ENCODE measurements at places on chromosomes 5 and 9.

DNA sequence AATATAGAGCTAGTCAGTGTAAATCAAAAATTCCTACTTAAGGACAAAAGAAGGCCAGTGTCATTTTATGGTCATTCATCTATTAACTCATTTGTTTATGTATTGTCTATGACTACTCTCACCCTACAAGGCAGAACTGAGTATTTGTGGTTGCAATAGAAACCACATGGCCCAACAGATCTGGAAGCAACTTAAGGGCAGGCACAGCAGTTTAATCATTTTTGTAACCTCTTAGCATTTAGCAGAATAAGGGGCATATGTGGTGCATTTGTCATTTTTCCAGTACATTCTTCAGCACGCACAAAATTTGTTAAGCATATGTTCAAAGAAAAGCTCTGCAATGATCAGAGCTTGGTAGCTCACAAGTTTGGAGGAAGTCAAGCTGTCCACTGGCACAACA, 1.1 kb downstream of the FKBP15 start:
- no peak for DNase-seq

GRCh38 chr9:1100945-1101344, 50.8 kb downstream of the DMRT2 start:
- peak; percentile 15 for DNase-seq

GRCh38 chr9:89883401-89884341, 278.9 kb downstream of the GADD45G start:
- peak; percentile 13 for DNase-seq

GRCh38 chr9:91036826-91037510, 235.3 kb downstream of the SYK start:
- peak; percentile 86 for DNase-seq

- no peak for DNase-seq
Observed at GRCh38 chr5:59569158-59569557, 324.4 kb downstream of the PDE4D start.

DNA sequence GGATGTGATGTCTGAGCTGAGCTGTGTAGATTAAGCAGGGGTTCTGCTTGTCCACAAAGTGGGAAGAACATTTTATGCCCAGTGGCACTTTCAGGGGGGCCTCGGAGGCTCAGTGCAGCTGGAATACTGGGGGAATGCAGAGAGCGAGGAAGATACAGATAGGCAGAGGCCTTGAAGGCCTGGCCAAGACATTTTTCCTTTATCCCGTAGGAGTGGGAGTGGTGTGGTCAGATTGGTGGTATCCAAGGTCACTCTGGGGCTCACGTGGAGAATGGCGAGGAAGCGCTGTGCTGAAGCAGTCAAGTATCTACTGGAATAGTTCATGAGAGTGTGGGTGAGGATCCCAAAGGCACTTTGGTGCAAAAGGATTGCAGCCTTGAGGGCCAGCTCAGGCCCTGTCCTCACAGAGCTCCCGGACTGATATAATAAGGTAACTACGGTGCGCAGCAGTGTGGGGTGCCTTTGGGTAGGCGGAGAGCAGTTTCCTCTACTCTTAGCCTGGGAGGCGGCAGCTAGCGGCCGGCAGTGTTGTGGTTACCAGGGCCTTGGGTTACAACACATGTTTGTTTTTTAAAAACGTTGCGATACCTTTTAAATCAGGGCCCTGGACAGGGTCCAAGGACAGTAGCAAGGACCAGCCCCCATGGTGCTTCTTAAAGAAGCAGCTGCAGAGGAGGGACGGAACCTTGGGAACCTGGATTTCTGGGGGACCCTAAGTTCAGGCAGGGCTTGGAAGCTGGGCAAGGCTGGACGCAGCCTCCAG, 10.8 kb upstream of the CCDC69 start:
- peak; percentile 51 for DNase-seq

GRCh38 chr5:143030349-143030748, 260.2 kb downstream of the ARHGAP26 start:
- no peak for DNase-seq

GRCh38 chr9:36151316-36152210, 15.0 kb downstream of the GLIPR2 start:
- peak; percentile 90 for DNase-seq

DNA sequence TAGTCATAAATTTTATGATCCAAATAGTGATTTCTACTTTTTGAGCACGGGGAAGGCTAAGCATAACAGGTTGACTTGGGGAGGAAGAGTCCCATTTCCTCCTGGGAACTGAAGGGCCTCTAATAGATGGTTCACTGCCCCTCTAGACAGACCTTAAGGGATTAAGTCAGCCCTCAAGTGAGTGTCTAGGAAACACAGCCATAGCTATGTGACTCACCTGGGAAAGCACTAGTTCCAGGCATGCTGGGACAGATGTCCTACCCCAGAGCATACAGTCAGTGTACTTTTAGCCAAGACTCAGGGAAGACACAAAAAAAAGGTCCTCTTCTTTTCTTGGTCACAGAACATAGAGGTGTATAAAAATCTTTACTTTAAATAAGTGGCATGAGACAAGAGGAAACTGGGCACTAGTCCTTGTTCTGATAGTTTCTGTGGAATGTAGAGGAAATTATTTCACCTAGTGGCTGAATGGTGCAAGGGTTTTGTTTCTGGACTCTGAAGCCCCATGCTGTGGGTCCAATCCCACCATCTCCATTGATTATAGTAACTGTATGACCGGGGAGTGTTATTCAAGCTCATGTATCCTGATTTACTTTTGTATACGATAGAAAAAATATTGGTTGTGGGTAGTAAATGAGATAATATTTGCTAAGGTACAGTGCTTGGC, 86.0 kb downstream of the NREP start:
- no peak for DNase-seq

- no peak for DNase-seq
Observed at GRCh38 chr5:53359916-53360517, 120.4 kb upstream of the FST start.

- no peak for DNase-seq
Observed at GRCh38 chr9:5264219-5264595, 33.0 kb downstream of the INSL4 start.

DNA sequence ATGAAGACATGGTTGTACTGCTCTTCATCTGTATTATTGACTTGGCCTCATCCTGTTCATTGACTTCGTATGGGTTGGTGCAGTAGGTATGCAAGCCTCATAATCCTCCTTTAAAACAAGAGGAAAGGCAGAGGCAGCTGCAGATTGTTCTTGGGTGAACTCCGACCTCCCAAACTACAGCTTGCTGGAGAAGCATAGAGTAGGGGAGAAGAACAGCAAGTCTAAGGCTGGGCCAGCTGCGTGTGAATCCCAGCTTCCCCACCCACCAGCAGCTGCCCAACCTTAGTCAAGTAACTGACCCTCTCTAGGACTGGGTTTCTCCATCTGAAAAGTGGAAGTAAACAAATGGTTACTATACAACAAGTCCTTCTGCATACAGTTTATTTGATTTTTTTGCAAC, 114.5 kb upstream of the WWC1 start:
- no peak for DNase-seq

- no peak for DNase-seq
Observed at GRCh38 chr9:121563425-121563824, 63.8 kb upstream of the GGTA1 start.

GRCh38 chr5:82564963-82565362, 286.8 kb upstream of the RPS23 start:
- no peak for DNase-seq

DNA sequence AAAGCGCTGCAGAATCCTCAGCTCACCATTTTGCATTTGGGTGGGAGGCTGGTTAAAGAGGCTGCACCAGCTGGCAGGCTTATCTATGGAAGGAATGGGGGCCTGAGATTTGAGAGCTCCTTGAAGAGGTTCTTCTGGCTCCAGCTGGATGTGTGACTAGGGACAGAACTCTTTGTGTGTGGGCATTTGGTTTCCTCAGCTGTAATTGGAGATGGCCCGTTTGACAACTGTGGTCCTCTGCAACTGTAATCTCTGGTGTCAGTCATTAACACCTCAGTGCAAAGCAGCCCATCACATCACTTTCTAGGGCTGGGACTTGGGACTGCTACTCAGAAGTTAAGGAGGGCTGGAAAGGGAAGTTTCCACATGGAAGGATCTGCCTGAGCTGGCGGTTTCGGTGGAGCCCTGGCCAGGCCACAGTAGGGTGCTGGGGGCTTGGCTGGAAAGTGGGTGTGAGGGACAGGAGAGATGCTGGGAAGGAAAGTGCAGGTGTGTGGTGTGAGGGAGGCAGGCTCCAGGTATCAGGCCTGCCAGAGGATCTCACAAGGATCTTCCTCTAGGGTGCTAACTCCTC, 193.8 kb downstream of the GADD45G start:
- no peak for DNase-seq

DNA sequence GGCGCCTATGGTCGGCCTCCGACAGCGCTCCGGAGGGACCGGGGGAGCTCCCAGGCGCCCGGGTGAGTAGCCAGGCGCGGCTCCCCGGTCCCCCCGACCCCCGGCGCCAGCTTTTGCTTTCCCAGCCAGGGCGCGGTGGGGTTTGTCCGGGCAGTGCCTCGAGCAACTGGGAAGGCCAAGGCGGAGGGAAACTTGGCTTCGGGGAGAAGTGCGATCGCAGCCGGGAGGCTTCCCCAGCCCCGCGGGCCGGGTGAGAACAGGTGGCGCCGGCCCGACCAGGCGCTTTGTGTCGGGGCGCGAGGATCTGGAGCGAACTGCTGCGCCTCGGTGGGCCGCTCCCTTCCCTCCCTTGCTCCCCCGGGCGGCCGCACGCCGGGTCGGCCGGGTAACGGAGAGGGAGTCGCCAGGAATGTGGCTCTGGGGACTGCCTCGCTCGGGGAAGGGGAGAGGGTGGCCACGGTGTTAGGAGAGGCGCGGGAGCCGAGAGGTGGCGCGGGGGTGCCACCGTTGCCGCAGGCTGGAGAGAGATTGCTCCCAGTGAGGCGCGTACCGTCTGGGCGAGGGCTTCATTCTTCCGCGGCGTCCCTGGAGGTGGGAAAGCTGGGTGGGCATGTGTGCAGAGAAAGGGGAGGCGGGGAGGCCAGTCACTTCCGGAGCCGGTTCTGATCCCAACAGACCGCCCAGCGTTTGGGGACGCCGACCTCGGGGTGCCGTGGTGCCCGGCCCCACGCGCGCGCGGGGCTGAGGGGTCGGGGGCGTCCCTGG, 561 bp downstream of the DAPK1 start:
- DNase-seq: peak; percentile 50

DNA sequence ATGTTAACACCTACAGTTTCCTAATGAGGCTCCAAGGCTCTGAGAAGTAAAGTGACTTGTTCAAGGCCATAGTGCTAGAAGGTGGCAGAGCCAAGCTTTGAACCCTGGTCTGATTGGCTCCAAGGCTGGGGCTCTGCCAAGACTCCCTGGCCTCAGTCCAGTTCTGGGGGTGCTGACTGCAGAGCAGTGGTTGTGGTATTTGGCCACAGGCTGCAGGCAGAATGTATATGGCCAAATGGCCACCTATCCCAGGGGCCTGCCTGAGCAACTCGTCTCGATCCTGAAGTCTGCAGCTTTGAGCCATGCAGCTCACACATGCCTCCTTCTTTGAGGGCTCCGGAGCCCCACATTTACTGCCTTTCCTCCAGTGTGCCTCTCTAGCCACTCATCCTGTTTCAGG, 9.7 kb upstream of the NEK6 start:
- DNase-seq: no peak

- DNase-seq: no peak
Observed at GRCh38 chr5:178602752-178603151, 12.6 kb upstream of the COL23A1 start.

GRCh38 chr9:96874947-96875460, 20.7 kb upstream of the ZNF782 start:
- peak; percentile 51 for DNase-seq

DNA sequence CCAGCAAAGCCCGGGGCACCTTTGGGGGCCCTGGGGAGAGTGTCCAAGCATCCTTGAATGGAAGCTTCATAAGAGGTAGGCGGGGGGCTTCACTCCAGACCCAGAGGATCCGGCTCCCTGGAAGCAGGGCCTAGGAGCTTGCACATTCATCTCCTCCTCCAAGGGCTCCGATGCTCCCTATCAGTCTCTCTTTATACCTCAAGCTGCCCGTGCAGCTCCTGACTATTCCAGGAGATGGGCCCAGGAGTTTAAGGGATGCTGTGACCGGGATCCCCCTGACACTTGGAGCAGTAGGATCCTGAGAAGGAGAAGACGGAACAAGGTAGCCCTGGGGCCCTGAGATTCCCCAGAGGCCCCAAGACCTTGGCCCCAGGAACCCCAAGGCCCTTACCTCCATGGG, 25.9 kb downstream of the CSF1R start:
- no peak for DNase-seq

- DNase-seq: no peak
Observed at GRCh38 chr9:1429297-1429696, 379.1 kb downstream of the DMRT2 start.

- no peak for DNase-seq
Observed at GRCh38 chr5:152403046-152403445, 2.0 kb downstream of the NMUR2 start.

GRCh38 chr9:274406-274805, 59.7 kb downstream of the DOCK8 start:
- DNase-seq: no peak

GRCh38 chr9:81375187-81376100, 313.9 kb downstream of the TLE1 start:
- no peak for DNase-seq

- no peak for DNase-seq
Observed at GRCh38 chr9:135692410-135692809, 6.9 kb downstream of the SOHLH1 start.

DNA sequence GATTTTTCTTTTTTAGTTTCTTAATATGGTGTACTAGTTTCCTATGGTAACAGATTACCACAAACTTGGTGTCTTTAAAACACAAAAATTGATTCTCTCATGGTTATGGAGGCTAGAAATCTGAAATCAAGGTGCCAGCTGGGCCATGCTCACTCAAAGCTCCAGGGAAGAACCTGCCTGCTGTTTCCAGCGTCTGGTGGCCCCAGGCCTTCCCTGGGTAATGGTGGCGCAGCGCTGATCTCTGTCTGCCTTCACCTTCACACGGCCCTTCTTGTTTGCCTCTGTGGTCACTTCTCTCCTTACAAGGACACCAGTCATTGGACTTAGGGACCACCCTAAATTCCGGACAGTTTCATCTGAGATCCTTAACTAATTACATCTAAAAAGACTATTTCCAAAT, 70.5 kb upstream of the GFPT2 start:
- no peak for DNase-seq

DNA sequence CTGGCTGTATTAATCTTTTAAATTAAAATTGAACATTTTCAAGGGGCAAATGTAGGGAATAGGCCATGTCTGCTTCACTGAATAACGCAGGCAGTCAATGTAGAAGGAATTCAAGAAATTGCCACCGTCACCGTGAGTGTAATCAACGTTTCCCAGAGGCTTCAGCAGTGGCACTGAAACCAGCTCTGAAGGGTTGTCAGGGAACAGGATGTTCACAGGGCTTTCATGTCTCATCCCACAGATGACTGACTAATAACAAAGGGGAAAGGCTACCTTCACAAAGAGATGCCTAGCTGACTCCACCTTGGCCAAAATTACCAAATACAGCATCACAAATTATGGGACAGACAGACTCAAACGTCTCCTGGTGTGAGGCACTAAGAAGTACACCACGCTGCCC, 70.4 kb upstream of the SIMC1 start:
- DNase-seq: no peak

- DNase-seq: peak; percentile 28
Observed at GRCh38 chr5:132497488-132497997, 7.0 kb upstream of the IRF1 start.

GRCh38 chr5:90967443-90967842, 408.8 kb downstream of the ADGRV1 start:
- no peak for DNase-seq

GRCh38 chr5:25009063-25009462, 364.3 kb upstream of the CDH10 start:
- DNase-seq: no peak
